GM19239 (cell line): ENCODE measurements at places on chromosomes 6 and 20.

DNA sequence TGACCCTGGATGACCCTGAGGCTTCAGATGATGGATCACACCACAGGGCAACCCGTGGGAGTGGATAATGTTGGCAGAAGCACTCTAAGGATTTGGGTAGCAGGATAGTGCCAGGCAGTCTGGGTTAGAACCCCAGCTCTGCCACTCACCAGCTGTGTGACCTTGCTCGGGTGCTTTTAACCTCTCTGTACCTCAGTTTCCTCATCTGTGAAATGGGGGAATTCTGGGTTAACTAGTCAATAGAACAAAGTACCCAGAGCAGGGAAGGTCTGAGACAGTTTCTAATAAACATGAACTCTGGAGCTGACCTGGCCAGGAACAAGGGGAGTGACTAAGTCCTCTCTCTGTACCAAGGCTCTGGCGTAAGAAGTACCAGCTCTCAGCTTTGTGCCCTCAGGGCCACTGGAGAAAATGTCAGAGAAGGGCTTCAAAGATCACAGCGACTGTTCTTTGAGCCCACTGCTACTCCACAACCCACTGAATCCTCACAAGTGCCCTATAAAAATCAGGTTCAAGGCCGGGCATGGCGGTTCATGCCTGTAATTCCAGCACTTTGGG lies 14.7 kb upstream of the NOL4L start:
- DNase-seq = no peak

DNA sequence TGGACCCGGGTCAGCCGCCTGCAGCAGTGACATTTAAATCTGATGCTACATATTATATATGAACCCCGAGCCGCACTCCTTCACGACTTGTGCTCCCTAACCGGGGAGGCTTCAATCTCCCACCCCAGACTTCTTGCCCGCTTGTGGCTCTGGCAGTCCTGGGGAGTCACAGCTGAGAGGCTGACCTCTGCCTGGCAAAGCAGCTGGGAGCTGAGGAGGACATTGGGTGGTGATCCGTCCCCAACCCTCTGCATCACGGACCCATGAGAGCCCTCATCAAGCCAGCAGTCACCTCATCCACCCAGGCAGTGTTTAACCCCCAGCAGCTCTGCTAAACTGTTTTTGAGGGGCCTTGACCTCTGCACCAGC lies 33.7 kb upstream of the CDH22 start:
- DNase-seq = no peak

- DNase-seq = no peak
Observed at GRCh38 chr20:4469910-4470309, 251.8 kb upstream of the PRND start.

GRCh38 chr6:130524552-130524951 lies 158.7 kb downstream of the TMEM200A start:
- no peak for DNase-seq

- no peak for DNase-seq
Observed at GRCh38 chr20:52564594-52564993, 373.0 kb upstream of the ZFP64 start.

GRCh38 chr6:109305028-109305427 lies 77.2 kb downstream of the CD164 start:
- DNase-seq = no peak
